Nucleus accumbens (tissue), 56 donors: ENCODE measurements at places on chromosomes 2 and 18.

DNA sequence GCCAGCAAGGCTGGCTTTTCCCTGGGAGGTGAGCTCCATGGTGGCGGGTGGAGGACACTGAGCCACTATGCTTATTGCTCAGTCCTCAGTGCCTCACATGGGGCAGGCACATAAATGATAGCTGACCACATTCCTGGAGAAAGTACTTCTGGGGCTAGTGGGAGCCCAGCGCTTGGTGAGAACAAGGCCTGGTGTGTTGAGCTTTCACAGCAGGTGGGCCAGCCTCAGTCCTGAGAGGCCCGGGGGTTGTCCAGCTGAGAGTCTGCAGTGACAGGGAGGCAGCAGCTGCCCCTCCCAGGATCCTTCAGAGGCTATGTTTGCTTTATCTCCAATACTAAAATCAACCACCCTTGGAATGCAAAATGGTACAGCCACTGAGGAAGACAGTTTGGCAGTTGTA is 217.7 kb downstream of the ZBTB7C start:
- no peak for DNase-seq

- no peak for DNase-seq
Measured at GRCh38 chr2:140627136-140627535, 1503.7 kb downstream of the LRP1B start.

GRCh38 chr2:196533772-196534397 is 105.6 kb upstream of the CCDC150 start:
- no peak for DNase-seq

DNA sequence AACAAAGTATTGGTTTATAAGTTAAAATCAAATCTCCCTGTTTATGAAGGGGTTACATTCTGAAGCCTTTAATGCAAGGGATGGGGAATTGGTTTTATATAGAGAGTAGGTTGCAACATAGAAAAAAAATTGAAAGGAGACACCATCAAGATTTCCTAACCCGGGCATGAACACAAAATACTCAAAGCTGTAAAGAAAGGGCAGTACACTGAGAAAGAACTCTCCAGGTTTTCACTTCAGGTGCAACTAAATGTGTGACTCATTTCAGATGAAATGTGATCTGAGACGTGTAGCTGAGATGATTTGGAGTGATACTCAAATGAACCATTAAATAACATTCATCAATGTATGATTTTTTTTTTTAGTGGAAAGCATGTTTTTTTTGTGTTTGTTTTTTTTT is 43.6 kb downstream of the SANBR start:
- DNase-seq = no peak

DNA sequence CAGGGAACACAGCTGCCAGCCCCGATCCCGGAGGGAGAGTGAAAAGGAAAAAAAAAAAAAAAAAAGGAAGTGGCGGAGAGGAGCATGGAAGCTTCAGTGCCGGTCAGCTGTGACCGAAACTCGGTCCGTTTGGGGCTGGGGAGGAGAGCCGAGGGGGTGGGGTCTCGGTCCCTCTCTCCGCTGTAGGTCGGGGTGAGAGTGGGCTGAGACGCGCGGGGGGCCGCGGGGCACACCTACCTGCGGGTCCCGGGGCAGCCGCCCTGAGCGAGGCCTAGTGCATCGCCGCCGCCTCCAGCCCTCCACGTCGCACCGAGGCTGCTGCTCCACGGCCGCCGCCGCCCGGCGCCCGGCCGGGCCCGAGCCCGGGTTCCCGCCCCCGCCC is 536 bp downstream of the VPS54 start:
- no peak for DNase-seq

DNA sequence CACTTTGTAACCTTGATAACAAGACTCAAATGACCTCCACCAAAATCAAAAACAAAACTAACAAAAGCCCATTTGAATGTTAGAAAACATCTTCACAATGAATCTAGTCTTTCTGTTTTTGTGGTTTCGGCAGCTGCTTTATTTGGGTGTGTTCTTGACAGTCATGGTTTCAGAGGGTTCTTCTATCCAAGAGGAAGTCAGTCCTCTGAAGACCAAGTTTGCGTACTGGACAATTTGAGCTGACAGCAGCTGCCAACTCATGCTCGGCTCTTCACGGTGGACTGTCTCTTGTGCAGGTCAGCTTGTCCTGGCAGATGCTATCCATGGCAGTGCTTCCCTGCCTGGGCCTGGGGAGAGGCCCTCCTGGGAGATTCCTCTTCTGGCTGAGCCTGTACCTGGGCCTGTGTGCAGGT is 91.0 kb downstream of the TMEM17 start:
- DNase-seq = no peak

GRCh38 chr18:35095983-35096676 is 54.9 kb downstream of the MAPRE2 start:
- no peak for DNase-seq

GRCh38 chr18:36354989-36355388 is 57.5 kb downstream of the FHOD3 start:
- DNase-seq = no peak

GRCh38 chr2:121167411-121167810 is 117.6 kb downstream of the TFCP2L1 start:
- DNase-seq = no peak

GRCh38 chr2:191974676-191975075 is 127.8 kb upstream of the CAVIN2 start:
- DNase-seq = no peak

DNA sequence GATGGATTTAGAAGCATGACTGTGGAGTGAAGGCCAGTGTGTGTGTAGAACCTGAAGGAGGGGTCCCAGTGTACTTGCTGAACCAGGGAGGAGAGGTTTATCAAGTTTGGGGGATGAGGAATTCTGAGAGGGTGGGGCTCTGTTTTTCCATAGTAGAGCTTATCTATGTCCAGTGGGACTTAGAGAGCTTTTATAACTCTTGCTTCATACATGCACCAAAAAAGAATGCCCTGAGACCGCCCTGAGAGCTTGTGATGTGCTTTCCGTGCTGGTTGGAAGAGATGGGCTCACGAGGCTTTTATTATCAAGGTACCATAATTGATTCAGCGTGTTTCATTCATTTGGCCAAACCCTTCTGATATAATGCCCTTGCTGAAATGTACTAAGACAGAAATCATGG is 100.2 kb downstream of the MTCL1 start:
- no peak for DNase-seq

DNA sequence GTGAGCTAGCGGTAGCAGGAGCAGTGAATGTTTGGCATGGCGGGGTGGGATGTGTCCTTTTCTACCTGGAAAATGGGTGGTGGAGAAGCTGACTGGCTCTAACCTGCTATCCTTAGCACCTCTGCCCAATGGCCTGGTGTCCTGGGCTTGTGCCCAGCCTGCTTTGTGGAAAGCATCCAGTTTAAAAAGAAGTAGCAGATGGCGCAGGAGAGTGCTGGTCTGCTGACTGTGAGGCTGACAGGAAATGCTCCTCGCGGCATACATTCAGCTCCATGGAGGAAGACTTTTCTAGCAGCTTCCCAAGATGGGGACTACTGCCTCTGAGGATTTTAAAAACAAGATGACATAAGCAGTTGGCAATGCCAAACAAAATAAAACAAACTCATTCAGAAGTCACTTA is 56.2 kb upstream of the LYPD6B start:
- DNase-seq = no peak

DNA sequence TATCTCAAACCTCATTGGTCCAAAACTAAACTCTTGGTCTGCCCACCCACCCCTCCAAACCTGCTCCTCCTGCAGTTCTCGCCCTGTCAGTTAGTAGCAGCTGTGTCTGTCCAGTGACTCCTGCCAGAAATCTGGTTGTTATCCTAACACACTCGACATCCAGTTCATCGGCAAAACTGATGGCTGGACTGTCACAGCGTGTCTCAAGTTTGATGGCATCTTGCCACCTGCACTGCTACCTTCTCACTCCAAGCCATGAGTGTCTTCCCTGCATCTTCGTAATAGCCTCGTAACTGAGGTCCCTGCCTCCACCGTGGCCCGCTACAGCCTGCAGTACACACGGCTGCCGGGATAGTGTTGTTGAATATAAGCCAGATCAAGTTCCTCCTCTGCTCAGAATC is 470.1 kb upstream of the RAB12 start:
- DNase-seq = no peak

DNA sequence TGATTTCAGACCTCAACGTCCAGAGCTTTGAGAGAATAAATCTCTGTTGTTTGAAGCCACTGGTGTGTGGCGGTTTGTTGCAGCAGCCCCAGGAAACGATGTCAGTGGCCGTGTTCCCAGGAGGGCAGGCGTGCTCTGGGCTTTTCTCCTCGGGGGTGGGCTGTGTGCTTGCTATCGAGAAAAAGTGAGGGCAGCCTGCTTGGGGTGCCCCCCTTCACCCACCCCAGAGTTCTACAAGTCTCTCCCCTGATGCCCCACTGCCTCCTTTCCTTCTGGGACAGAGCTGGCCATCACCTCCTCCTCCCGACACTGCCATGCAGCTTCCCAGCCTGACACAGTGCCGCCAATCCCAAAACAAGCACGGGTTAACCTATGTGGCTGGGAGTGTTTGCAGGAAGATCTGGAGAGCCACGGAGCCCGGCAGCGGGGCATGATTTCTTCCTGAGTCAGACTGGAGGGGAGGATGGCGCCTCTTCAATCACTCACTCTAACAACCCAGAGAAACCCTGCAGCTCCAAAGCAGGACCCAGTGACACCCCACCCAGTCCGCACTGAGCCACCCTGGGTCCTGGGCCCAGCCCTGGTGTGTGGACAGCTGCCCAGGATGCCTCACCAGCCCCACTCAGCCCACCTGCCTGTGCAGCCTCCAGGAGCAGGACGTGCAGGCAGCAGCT is 213.7 kb upstream of the RAB6C start:
- DNase-seq = no peak

GRCh38 chr18:62713651-62714247 is 1.6 kb upstream of the PHLPP1 start:
- no peak for DNase-seq

DNA sequence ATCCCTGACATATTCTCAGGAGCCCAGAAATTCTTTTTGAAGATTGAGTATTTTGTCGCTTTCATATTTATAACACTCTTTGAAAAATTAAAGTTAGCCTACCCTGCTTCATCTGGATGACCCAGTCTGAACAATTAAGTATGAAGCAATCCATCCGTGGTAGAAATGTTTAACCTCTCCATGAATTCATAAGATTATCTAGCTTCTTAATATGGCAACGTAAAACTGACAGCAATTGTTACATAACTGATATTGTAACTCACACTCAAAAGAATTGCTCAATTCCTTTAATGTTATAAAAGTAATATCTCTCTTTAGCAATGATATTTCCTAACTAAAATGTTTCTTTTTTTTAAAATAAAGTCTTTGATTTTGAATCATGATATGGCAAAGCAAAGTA is 7.2 kb upstream of the ABCA12 start:
- DNase-seq = no peak

DNA sequence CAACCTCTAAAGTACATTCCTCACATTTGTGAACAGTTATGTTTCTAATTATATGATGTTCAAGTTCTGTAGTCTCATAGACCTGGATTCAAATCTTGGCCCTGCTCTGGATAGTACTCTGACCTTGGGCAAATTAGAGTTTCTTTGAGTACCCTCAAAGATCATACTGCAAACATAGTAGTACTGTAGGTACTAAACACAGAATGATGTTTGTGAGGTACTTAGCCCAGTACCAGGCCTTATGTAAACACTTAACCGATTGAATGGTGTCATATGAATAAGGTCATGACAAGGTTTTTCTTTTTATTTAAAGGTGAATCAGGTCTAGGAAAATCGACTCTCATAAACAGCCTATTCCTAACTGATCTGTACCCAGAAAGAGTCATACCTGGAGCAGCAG is 19.1 kb downstream of the SEPTIN2 start:
- no peak for DNase-seq

GRCh38 chr18:23377669-23378301 is 75.3 kb upstream of the RIOK3 start:
- DNase-seq = no peak

DNA sequence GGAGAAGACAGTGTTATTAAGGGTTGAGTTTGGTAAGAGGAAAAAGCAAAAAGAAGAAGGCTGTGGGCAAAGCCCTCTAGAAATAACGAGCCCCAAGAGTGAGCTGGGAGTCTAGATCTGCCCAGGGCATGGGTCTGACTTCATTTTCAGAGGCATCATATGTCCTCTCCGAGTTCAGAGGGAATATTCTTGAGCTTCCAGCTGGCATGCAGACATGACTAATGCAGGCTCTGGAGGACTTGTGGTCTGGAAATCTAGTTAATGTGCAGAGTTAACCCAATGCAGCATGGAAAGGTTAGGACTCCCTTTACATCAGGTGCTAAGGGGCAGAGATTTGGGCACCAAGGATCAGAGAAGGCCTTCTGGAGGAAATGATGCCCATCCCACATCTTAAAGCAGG is 7.3 kb downstream of the ACMSD start:
- no peak for DNase-seq

GRCh38 chr18:22711192-22711685 is 221.9 kb upstream of the RBBP8 start:
- no peak for DNase-seq

DNA sequence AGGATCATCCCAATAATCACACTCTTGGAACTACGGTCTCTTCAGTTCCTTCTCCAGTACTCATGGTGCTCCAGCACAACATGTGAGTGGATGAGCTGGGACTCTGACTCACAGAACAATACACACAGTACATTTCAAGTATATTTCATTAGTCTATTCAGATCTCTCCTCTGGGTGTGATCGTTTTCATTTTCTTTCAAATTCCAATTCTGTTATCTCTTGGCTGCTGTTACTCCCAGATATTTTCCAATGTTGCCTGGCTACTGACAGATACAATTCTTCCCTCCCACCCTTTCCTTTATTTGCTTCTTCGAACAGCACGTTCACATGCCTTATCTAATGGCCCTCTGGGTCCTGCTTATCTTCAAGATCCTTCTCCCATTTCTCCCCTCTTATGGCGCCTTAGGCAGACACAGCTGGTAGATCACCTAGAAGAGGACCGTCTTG is 216.0 kb downstream of the ACKR3 start:
- DNase-seq = no peak

DNA sequence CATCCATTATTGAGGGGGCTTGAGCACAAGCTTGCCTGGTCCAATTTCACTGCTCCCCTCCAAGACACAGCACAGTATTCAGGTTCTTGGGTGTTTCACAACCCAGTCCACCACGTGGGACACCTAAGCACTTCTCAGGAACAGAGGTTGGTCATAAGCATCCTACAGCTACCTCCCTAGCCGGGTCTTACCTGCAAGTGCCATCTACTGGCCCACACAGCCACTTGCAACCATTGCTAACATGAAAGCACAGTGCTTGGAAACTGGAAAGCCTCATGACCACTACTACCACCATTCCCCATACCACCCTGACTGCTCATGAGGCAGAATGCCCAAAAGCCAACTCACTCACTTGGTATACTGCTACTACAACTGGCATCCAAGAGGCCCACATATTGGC is 105.7 kb upstream of the RPRM start:
- no peak for DNase-seq

- no peak for DNase-seq
Measured at GRCh38 chr2:197433780-197434438, 919 bp downstream of the SF3B1 start.

GRCh38 chr2:153431114-153431513 is 47.4 kb downstream of the RPRM start:
- DNase-seq = no peak

- no peak for DNase-seq
Measured at GRCh38 chr18:57807336-57808117, 4.4 kb upstream of the ATP8B1 start.
